A549 treated with DMSO at 1 μM for 4 hours (cell line): ENCODE measurements at places on chromosomes 12 and 14. TPM values are rescaled to one million over a fixed set of nuclear protein-coding genes. Genes with fewer than 3 reads are reported as not detected.

Gene GPR132
- 0.41 to 0.71 TPM (median 0.67 TPM) in 5 replicates for total RNA-seq

Gene FRS2
- total RNA-seq = 9.7 to 14.6 TPM (median 13.3 TPM) in 5 replicates

Gene EMP1
- total RNA-seq = 75.2 to 115 TPM (median 84.5 TPM) in 5 replicates

Gene HCAR1
- 0.02 to 0.08 TPM (median 0.06 TPM) in 5 replicates for total RNA-seq

Gene TMEM63C
- 0.53 to 1.0 TPM (median 0.81 TPM) in 5 replicates for total RNA-seq

Gene ACVRL1
- 0.06 to 0.30 TPM (median 0.11 TPM) in 4 of 5 replicates, not detected in the other for total RNA-seq

Gene BCL11B
- 0.18 to 0.32 TPM (median 0.28 TPM) in 5 replicates for total RNA-seq

Gene PLEKHH1
- 3.6 to 4.6 TPM (median 4.5 TPM) in 5 replicates for total RNA-seq

Gene LAG3
- total RNA-seq = 0.47 to 2.2 TPM (median 1.4 TPM) in 5 replicates

Gene KRT71
- total RNA-seq = not detected in 5 replicates

Gene LRP1
- total RNA-seq = 18.0 to 25.7 TPM (median 21.5 TPM) in 5 replicates

Gene TESPA1
- not detected in 5 replicates for total RNA-seq

Gene FGF6
- not detected in 5 replicates for total RNA-seq

Gene DPPA3
- not detected in 5 replicates for total RNA-seq

Gene USP44
- total RNA-seq = 0.07 to 0.18 TPM (median 0.17 TPM) in 5 replicates

Gene KIF5A
- 0.18 to 0.30 TPM (median 0.21 TPM) in 5 replicates for total RNA-seq

Gene SETD1B
- 13.3 to 17.8 TPM (median 15.8 TPM) in 5 replicates for total RNA-seq
